ENCODE measurements at places on chromosomes 3 and 15. TPM values are rescaled to one million over a fixed set of nuclear protein-coding genes. Genes with fewer than 3 reads are reported as not detected.

The STRC gene
- 4.7 TPM for total RNA-seq

The PLA2G4D gene
- total RNA-seq = not detected

The SAMD7 gene
- not detected for total RNA-seq

The GABRR3 gene
- total RNA-seq = not detected

The DOCK3 gene
- not detected for total RNA-seq

The SYNPR gene
- total RNA-seq = not detected

The BCHE gene
- total RNA-seq = 0.67 TPM

The TM6SF1 gene
- total RNA-seq = 3.3 TPM

The FGD5 gene
- total RNA-seq = 23.9 TPM

The ATP2B2 gene
- not detected for total RNA-seq

The STRIT1 gene
- total RNA-seq = not detected

The RTF1 gene
- 33.0 TPM for total RNA-seq

The GOLGA6B gene
- not detected for total RNA-seq

The CYP1A1 gene
- 0.70 TPM for total RNA-seq

The NEK11 gene
- total RNA-seq = 6.0 TPM
